ENCODE measurements at places on chromosomes 2 and 18. TPM values are rescaled to one million over a fixed set of nuclear protein-coding genes. Genes with fewer than 3 reads are reported as not detected.

Gene LRP1B
- 0.88 TPM for polyA plus RNA-seq

DNA sequence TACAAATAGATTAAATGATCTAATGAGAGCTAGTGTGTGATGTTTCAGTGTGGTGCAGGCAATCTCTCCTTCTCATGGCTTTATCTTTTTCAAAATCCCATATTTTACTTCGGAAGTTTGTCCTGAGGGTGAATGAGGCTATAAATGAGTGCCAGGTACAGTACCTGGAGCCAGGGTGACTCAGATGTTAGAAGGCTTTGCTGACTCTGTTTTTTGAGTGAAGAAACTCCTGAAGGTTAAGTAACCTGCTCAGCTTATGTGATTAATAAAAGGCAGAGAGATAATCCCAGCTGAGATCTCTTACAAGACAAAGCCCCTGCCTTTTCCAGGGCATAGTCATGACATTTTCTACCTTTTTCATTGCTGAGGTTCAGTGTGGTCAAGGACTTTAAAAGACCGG is 52.6 kb downstream of the MGAT5 start:
- no peak for DNase-seq

Gene CPLX4
- polyA plus RNA-seq = 0.22 TPM

- DNase-seq = no peak
Measured at GRCh38 chr2:13546131-13546530, 829.4 kb downstream of the TRIB2 start.

DNA sequence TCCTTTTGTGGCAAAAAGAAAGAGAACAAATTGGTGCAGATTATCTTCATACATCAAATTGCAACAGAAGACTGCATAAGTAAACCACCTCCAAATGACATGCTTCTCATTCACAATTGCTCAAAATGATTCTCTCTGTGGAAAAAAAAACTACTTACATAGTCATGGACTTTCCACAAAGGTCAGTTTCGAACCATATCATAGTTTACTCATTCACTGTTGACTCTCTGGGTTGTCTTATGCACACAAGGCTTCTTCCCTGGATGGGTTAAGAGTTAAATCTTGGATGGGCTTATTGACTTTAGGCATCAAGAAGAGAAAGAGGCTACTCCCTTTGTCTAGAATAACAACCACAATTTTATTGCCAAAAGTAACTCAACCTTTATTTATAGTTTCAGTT is 91.3 kb upstream of the RAB27B start:
- DNase-seq = no peak

DNA sequence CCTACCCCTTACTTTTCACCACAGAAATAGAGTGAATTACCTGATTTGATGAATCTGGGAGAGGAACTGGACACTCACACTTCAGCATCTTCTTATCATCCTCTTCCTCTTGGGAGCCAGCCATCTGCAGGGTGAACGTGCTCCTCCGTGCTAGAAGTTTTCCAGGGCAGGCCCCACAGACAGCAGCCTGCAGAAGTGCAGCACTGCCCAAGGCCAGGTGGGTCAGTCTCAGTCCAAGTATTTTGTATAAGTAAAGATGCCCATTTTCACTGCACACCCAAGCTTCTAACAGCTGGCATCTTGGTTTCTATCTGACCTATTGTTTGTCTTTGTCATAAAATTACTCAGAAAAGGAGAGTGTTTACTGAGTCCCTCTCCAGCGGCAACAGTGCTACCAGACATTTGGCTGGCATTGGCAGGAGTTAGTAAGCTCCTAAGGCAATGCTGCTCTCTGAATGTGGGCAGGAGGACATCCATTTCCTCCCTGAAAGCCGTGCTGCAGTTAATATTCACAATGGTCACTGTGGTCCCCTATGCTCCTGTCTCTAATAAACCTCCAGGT is 222.6 kb upstream of the CTAGE1 start:
- DNase-seq = no peak

DNA sequence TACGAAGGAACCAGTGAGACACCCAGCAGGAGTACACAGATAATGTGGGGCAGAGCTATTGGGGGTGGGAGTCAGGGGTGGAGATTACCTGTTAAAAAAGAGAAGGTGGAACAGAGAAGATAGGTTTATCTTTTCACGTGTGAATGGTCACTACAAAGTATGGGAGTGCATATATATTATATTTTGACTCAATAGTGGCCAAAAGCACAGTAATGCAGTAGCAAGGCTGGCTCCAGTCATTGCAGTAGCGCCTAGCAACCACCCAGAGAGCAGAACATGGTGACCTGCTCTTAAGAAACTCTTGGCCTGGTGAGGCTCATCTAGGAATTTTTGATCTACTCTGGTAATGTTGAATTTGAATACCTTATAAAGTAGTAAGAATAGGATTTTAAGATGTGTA is 1.0 kb downstream of the IMPACT start:
- DNase-seq = no peak

GRCh38 chr18:58038063-58038462 is 6.0 kb upstream of the NEDD4L start:
- DNase-seq = no peak

- DNase-seq = no peak
Measured at GRCh38 chr2:215535741-215536140, 99.9 kb upstream of the FN1 start.

- DNase-seq = no peak
Measured at GRCh38 chr18:58458304-58458703, 170.6 kb downstream of the ALPK2 start.

DNA sequence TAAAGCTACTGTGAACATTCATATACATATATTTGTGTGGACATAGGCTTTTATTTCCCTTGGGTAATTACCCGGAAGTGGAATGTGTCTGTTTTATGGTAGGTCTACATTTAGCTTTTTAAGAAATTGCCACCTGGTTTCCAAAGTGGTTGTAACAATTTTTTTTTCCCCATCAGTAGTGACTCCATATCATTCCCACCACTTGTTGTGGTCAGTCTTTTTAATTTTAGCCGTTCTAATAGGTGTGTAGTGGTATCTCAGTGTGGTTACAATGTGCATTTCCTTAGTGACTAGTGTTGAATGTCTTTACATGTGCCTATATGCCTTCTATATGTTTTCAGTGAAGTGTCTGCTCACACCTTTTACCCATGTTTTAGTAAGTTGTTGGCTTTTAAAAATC is 60.3 kb upstream of the MAPRE3 start:
- no peak for DNase-seq

DNA sequence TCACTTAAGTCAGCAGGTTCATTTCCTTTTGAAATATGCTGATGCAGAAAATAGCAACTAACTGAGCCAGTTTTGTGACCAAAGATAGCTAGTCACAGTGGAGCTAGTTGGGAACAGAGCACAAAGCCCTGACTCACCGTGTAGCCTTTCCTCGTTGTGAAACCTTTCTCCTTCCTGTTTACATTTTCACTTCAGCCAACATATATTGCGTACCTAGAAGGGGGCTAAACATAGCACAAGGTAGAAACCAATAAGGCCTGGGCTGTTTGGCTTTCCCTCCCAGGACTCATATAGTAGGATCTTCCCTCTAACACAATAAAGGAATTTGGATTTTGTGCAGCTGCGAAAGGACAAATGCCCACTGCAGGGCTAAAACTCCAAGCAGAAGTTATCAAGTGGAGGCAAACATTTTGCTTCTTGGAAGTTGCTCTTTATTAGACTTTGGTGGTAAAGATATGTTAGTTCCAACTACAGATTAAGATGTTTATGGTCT is 24.5 kb upstream of the LPIN2 start:
- DNase-seq = no peak

GRCh38 chr2:168935810-168936581 is 34.9 kb downstream of the G6PC2 start:
- DNase-seq = no peak

Gene MAB21L4
- 1.3 TPM for polyA plus RNA-seq

DNA sequence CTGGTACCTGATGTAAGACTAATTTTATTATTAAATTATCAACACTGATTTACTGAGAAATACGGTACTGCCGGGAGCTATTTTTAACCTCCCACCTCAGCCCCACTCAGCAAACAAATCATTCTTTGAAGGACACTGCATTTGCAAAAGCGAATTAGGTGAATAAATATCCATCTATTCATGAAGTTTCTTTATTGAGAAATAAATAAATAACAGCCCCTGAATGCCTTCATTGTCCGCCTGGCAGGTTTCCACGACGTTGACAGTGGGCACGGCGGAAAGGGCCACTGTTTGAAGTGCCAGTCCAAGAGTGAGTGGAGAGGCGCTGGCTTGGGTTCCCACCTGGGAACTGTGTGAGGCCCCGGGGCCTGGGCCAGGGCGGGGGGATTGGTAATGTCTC is 15.7 kb downstream of the C1QL2 start:
- no peak for DNase-seq

Gene TRABD2A
- polyA plus RNA-seq = 0.46 TPM

- no peak for DNase-seq
Measured at GRCh38 chr2:158931572-158931971, 36.9 kb upstream of the TANC1 start.

DNA sequence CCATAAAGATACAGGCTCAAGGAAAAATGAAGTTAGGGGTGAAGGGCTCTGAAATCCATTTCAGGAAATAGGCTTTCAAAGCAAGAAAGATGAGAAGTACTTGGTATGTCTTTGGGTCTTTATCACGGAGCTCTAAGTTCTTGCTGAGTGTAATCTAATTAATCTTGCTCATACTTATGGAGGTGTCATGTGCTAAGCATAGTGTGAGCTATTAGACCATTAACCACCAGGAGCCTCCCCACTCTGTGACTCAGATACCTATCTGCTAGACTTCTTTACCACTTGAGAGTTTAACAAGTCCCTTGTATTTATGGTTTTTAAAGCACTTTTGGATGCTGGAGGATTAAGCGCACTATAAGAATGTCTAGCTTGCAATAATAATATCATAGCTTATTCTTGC is 678.7 kb downstream of the EPHA4 start:
- no peak for DNase-seq

DNA sequence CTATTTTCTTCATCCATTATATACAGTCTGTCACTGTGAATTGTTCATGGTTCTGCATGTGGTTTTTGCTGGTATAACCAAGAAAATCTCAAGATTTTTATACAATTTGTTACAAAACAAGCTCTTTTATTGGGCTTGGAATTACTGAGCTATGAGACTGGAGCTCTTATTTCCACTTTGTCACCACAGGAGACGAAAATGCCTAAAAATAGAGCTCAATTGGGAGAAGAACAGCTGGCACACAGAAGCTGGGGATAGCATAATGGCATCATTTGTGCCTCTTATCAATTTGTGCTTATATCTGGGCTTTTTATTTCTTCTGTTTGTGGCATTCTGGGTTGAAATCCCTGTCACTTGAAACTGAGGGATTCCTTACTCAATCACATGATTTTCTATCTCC is 219.1 kb downstream of the CALCRL start:
- DNase-seq = no peak

DNA sequence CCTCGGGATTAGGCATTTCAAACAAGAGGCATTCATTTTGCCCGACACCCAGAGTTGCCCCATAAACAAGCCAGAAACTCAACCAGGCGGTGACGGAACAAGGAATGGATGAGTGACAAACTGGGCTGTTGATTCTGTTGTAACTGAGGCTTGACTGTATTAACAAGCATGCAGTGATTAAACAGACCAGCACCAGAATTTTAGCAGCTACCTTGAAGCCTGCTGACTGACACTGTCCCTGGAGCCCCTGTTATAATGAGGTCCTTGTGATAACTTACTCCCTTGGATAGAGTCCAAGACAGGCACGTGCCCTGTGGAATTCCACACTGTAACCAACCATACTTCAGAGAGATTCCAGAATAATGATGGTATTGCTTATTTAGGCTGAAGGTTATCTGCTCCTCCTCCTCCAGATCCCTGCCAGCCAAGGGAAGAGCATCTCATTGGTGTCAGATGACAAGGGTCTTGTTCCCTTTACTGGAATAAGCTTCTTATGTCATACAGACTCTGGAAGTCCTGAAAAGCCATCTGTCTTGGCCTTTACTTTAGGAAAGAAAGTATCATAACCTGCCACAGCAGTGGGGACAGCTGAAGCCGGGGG is 97.1 kb upstream of the RMDN2 start:
- no peak for DNase-seq

- DNase-seq = no peak
Measured at GRCh38 chr18:60892855-60893254, 440.4 kb upstream of the CDH20 start.

All from right renal cortex interstitium (tissue), 3 donors.